CD4-positive, alpha-beta T cell treated with Interferon alpha-2 for 1 hour (primary cell): ENCODE measurements at places on chromosomes 7 and 10.

DNA sequence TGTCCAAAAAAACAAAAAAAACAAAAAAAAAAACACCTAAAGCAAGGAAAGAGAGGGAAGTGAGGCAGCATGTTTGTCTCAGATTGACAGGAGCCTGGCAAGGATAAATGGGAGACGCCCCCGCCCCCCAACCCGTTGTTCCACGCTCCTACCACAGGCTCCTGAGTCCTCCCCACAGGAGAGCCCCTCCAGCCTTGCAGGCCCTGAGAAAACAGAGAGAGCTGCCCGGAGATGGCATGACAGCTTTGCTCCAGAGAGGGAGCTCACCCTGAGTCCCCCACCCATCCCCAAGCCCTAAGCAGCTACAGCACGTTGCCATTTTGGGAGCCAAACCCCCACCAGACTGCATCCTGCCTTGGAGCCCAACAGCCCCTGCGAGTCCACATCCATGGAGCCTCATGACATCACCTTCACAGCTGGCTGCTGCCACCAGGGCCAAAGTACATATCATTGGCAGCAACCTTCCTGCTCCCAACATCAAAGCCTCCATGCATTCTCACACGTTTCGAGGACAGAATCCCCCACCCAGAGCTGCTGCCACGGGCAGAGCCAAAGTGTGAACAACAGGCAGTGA, 1283.3 kb downstream of the TYW1 start:
- no peak for DNase-seq

DNA sequence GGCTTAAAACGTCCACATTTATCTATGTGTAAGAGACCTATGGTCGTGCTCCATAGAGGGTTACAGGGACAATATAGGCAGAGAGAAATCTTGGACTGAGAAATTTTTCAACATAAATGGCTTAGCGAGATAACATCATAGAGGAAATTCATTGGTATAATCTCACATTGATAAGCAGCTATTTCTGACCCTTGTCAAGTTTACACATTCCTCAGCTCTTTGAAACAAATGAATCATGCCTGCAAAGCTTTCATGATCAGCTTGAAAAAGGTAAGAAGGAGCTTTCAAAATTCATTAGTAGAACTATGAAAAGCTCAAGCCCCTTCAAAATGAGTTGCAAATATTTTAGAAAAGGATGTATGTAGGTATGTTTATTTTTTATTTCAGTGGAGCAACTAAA, 478.8 kb downstream of the NEBL start:
- no peak for DNase-seq

- DNase-seq, result no peak
These were observed 13.8 kb downstream of the PDSS1 start for GRCh38 chr10:26711324-26711723.

DNA sequence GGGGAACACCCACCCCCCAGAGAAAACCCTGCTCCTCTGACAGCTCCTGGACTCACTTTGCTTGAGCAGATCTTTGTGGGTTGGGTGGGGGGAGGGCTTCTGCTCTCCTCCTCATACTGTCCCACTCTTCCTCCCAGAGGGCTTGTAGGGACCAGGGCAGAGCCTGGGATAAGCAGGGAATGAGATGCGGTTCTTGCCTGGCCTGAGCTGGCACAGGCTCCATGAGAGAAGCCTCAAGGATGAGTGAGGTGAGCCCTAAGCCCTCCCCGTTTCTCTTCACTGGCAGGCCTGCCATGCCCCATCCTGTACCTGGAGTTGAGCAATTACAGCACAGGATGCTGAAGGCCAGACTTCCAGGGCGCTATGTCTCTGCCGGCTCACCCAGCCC, 134.7 kb downstream of the ADAM12 start:
- no peak for DNase-seq

DNA sequence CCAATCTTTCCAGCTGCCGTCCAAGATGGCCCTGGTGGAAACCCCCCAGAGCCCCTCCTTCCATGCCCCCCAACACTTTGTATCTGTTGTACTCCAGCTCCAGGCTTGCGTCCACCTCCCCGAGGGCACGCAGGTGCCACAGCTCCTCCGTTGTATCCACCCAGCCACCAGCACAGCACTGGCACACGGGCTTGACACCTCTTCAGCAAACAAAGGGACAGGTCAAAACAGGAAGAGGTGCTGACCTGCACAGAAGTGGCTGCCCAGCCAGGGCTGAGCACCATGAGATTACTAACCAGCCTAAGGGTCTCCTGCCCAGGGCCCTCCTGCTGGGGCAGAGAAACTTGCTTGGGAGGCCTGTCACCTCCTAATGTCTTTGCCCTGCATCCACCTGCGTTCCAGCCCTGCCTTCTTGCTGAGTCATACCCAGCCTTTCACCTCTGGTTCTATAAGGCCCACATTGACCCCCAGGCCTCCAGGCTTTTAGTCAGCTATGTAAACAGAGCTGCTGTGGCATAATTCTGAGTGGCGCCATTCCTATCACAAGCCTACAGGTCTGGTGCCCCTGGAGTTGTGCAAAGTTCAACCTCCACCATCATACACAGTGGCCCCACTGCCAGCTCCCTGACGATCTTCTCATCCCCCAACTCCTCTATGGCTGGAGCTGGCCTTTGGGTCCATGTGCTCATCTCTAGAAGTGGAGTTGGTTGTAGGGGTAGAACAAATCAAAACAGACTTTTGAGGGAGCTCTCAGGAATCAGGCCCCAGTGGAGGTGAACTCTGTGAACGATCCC, 20.9 kb downstream of the SLC29A3 start:
- no peak for DNase-seq

- peak; percentile 28 for DNase-seq
These were observed 76.1 kb upstream of the CPXM2 start for GRCh38 chr10:123967626-123968243.

DNA sequence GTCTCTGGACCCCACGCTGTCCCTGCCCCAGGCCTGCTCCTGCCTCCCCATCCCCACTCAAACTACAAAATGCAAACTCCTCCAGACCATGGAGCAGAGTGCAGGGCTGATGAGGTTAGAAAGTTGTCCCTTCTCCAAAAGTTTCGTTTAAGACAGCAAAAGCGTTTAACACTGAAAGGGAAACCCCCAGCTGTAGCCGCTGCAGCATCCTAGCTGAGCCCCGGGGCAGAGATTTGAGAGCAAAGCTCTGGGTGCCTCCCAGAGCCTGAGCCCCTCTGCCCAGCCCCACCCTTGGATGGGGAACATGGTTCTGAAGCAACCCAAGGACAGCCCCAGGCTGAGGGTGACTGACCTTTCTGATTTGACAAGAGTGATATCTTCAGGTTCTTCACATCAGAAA, 52.8 kb upstream of the ENO4 start:
- no peak for DNase-seq

DNA sequence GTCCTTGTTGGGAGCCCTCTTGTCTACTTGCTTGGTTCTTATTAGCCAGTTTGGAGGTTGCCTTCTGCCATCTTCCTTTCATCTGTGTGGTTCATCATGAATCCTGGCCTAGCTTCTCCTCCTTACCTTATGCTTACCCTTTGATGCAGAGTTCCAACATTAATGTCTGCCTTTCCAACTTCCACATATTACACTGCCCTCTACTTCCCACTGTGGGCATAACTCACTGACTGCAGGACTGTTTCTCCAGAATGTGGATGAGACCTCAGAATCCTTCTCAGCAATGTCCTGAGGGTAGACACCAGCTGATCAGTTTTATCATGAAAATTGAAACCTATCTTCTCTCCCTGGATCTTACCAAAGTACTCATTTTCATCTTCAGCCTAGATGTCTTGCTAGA, 491.0 kb downstream of the LRMDA start:
- no peak for DNase-seq

- DNase-seq, result peak; percentile 80
These were observed 111.3 kb upstream of the CARD11 start for GRCh38 chr7:3154881-3155494.

GRCh38 chr10:30392564-30392990, 41.4 kb upstream of the MAP3K8 start:
- peak; percentile 72 for DNase-seq

DNA sequence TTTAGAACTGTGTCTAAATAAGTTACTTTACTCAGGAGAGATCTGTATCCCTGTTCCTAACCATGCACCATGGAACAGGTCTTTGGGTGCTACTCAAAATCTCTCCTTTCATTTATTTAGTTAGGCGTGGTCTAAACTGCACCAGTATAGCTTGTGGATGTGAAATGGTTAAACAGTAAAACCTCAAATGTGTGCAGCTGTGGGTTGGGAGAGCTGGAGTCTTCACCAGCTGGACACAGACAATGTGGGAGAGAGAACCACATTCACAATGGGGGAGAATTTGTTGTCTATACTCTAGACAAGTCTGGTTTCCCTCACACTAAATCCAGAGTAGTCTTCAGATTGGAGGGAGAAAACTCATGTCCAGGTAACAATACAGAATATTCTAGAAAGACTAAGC, 31.2 kb upstream of the IKZF1 start:
- no peak for DNase-seq

DNA sequence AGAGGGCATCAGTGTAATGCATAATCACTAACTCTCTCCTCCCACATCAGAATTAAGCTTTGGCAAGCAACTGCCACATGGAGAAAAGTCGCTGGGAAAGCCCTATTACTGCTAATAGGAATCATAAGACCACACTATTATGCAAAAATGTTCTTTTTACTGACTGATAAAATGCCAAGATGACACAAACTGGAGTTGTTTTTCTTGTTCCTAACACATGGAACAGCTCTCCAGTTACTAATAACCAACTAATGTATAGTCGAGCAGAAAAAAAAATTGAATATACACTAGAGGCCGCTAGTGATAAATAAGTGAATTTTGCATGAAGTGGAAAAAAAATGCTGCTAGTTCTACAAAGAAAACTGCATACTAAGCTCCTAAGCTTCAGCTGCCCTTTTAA, 165.6 kb downstream of the TPK1 start:
- DNase-seq, result no peak

GRCh38 chr7:87342231-87342630, 3.2 kb upstream of the CROT start:
- no peak for DNase-seq

DNA sequence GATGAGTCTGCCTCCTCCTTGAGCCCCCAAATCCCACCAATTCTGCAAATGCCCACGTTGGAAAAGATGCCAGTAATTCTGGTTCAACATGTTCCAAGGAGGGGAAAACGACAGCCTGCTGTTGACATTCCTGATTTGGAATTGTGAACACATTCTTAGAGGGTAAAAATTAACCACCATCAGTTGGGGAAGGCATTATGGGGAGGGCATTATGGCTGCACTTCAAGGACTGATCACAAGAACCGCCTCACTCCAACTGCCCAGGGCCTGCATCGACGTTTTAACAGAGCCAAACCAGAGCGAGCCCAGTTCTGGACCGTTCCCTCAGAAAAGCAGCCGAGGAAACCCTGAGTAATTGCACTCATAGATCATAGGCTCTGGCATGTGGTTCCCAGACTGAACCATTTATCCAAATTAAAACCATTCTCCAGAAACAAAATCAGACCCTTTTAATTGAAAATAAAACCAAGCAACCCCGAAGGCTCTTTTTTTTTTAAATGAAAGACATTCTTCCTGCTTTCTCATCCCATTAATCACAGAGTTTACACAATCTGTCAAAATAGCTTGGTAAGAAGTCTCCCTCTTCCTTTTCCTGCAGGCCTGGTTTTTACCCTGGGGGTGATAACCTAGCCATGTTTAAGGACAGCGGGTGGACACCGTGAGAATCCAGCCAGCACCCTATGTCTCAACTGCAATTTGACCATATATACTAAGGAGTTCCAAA, 8.0 kb downstream of the TNS3 start:
- no peak for DNase-seq

GRCh38 chr7:16646472-16647072, 591 bp downstream of the BZW2 start:
- DNase-seq, result no peak

DNA sequence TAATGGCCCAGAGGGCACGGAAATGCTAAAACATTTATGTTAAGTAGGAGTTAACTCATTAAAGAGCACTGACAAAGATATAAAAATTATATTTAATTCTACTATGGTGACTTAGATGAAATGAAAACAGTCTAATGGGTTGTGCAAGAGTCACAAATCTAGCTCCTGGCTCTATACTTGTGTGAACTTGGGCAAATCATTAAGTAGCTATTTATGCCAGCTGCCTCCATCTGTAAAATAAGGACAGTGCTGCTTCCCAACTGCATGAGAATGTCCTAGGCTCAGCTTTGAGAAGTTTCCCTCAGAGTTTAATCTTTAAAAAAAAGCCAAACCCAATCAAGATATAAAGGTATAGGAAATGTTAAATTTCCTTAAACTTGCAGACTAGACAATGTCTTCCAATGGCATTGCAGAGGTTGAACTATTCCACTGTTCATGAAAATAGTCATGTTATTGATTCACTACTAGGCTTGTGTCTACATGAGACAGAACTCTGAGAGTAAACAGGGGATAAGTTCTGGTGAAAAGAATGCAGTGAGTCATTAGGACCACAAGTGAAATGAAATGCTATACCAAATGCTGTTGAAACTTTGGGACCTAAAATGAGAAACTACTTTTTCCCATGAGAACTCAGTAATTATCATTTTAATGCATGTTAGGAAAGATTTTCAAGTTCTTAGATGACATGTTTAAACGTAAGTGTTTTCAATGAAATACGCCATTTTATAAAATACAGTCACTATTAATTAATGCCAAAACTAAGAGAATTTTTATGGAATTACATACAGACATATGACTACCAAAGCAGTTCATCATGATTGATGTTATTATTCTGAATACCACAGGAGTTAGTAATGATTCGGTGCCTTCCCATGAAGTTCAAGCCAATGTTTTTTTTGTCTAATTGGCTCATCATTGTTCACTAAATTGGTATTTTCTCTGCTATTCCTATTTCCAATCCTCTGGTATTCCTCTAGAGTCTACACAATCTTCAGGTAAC, 84.2 kb downstream of the CDK6 start:
- DNase-seq, result no peak

DNA sequence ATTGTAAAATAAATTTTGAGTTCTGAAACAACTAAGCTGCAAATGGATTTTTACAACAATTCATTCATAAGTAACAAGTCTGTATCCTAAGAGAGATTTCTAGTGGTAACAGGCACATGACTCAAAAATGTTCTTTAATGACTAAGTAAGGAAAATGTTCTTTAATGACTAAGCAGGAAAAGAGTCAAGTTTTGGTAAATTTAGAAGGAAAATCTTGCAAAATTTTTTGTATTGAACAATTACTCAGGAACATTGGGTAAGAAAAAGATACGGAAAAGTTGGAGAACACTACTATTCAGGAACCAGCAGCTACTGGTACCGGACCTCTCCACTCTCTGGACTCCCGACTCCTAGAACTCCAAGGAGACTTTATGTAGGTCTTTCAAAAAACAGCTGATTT, 33.5 kb downstream of the HYCC1 start:
- no peak for DNase-seq
